Stimulated activated CD8-positive, alpha-beta memory T cell treated with anti-CD3 and anti-CD28 coated beads, Interleukin-12 subunit alpha, Interleukin-12 subunit beta, amount 100 ng/mL, for 1 hour (primary cell): ENCODE measurements at places on chromosomes 5 and 9.

DNA sequence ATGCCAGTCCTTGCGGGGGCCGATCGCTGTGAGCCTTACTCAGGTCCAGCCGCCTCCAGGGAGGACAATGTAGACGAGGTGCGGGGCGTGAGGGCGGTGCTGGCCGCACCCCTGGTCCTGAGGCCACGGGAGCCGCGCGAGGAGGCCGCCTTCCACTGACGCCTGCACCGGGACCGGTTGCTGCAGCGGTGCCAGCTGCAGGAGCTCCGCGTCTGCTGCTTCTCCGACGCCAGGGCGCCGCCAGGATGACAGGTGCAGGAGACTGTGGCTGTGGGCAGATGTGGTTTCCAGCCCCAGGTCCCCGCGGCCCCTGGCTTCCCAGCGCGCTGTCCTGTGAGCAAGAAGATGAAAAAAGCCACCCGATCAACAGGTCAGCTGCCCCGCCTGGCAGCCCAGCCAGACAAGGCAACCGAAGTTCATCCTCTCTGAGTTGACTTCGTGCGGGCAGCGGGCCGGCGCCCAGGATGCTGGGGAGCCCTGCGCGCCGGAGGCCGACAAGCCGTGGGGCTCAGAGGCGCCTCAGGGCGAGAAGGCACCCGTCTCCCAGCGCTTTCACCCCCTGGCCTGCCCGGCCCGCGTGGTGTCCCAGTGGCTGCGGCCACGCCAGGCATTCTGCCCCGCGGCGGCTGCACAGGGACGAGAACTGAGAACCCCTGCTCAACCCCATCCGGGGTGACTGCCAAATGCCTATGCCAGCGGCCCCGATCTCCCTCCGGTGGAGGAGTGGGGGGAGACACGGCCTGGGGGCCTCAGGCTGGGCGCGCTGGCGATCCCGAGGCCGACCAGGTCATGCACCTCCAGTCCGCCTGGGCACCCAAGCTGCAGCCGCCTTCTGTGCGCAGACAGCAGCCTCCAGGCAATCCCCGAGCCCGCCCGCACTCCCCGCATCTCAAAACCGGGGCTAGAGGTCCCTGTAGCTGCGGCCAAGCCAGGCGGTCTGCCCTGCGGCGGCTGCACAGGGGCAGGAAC lies 43.4 kb upstream of the BICD2 start:
- no peak for DNase-seq

DNA sequence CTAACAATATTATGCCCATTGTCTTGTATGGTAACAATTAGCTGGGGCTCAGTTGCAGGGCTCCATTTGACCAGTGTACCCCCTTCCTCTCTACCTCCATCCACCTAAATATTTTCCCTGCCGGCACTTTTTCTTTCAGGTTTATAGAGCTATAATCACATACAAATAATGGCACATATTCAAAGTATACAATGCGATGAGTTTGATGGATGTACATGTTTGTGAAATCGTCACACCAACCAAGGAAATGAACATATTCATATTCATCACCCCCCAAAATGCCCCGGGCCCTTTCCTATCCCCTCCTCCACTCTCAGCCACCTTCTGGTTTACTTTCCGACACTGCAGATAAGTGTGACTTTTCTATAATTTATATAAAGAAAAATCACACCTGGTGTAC lies 351.5 kb downstream of the GADD45G start:
- no peak for DNase-seq

- no peak for DNase-seq
These were observed 36.7 kb upstream of the KCNIP1 start for GRCh38 chr5:170466988-170467707.

- no peak for DNase-seq
These were observed 39.4 kb upstream of the HMCN2 start for GRCh38 chr9:130226112-130226511.

- DNase-seq, result no peak
These were observed 65.2 kb upstream of the FYB1 start for GRCh38 chr5:39284552-39284951.

- DNase-seq, result no peak
These were observed 43.8 kb downstream of the GNA14 start for GRCh38 chr9:77604316-77604715.

- DNase-seq, result no peak
These were observed 53.7 kb downstream of the GGTA1 start for GRCh38 chr9:121445986-121446385.

DNA sequence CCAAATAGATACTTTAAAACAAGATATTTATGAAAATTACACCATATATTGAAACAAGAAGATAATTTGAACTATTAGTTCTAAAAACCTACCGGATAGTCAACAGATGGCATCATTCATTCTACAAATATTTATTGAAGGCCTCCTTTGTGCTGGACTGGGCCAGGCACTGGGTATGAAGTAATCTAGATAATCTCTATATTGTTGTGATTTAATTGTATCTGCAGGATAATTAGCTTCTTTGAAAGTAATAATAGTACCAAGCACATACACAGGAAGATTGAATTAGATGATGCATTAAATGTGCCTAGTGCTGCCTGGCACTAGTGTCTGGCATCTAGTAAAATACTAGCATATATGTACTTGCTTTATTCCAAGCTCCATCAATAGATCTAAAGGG lies 735.2 kb upstream of the DMAC1 start:
- DNase-seq, result no peak

GRCh38 chr5:38585816-38586215 lies 29.4 kb upstream of the LIFR start:
- DNase-seq, result no peak

DNA sequence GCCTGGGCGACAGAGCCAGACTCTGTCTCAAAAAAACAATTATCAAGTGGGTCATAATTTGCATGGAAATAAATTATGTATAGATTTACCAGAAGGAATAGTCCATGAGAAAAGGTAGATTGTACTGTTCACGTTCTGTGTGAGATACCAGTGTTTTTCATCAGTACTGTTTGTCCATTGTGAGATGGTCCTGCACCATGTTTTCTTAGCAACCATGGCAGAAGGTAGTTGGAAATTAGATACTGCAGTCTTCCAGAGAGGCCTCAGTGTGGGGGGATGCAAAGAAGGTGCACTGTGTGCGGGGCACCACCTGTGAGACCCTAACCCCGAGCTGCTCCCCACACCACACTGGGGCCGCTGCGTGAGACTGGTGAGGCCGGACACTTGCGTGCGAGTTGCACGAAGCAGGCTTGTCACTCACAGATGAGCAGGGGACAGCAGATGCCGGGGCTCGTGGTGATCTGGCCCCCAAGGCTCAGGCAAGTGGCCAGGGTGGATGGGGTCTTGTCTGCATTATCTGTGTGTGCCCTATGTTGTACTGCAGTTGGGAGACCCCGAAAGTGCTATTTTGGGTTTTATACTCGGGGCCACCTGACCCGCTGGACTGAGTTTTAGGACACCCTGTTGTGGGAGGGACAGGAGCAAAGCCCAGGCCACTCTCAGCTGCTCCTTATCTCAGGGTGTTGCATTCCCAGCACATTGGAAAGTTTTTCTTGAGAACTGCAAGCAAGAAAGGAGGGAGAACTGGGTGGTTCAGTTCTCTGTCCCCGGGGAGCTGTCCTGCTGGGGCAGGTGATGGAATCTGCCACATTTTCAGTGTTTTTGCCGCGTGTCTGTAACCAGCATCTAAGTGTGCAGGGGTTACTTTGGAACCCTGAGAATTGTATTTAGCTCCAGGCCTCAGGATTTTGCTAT lies 61.9 kb downstream of the EHMT1 start:
- DNase-seq, result no peak

DNA sequence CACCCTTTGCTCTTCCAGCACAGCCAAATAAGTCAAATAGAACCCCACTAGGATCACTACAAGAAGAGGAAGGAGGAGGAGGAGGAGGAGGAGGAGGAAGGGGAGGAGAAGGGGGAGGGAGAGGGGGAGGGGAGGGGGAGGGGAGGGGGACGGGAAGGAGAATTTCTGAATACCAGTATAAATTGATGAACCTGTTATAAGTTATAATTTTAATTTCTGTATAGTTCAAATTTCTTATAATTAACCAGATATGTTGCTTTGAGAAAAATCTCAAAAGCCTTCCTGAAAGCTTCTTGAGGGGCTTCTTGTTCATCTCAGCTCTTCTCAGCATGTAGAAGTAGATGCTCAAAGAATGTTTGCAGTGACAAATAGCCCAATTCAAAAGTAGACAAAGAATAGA lies 15.0 kb upstream of the ADRA1B start:
- DNase-seq, result no peak

DNA sequence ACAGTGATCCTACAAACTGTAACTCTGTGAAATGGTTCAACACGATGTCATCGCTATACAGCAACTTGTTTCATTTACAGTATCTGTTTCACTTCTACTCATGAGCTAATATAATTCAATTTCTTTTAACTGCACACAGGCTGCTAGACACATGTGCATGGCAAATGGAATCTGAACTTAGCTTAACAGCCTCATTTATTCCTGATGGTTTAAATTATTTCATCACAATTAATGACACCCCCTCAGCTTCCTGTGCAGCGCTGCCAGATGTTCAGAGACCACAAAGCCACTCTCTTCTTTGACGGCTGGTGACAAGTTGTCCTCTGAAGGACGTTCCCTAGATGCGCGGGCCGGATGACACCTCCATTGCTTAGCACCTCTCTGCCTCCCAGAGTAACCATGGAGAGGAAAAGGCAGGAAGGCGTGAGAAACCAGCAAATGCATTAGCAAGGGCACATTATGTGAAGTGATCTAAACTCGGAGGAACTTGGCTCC lies 191.1 kb downstream of the BNC2 start:
- DNase-seq, result no peak

DNA sequence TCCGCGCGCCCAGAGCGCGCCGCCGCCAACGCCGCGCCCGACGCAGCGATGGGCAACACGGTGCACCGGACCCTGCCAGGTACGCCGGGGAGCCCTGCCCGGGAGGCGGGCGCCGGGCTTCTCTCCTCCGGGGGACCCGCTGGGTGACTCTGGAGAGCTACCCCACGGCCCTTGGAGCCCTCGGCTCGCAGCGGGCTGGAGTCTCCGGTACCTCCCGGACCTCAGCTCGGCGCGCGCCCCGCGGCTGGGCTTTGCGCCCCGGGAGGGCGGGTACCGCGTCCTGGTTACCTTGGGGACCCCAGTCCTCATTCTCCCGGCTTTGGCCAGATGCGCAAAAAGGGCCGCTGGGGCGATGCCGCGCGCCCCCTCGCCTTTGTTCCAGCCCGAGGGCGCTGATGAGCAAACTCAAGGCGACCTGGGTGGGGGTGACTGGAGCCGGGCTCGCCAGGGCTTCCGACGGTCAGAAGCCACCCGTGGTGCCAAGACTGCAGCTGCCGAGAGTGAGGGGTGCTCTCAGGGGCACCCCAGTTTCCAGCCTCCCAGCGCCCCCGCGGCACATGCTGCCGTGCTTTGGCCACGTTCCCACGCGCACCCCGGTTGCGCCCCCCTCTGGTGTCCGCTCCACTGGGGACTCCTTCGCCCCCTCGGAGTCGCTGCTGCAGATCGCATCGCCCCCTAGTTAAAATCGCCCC lies 442 bp downstream of the NEURL1B start:
- DNase-seq, result no peak

- no peak for DNase-seq
These were observed 101.9 kb downstream of the ADAMTS2 start for GRCh38 chr5:179243333-179243732.

DNA sequence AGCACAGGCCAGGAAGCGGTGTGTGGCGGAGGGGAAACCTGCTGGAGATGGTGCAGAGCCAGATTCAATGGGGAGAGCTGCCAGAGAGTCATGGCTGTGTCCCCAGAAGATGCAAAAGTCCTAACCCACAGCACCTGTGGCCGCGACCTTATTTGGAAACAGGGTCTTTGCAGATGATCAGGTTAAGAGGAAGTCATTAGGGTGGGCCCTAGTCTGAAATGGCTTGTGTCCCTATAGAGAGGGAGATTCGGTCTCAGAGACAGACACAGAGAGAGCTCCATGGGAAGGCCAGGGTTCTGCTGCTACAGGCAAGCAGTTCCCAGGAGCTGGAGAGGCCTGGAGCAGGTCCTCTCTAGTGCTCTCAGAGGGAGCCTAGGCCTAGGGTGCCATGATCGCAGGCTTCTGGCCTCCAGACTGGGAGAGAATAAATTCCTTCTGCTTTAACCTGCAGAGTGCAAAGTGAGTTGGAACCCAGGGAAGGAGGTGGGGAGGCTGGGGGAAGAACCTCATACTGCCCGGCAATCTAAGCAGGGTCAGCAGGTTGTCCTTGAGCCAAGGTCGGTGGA lies 1.9 kb upstream of the LPCAT1 start:
- DNase-seq, result no peak
